ENCODE measurements at places on chromosomes 3 and 15. TPM values are rescaled to one million over a fixed set of nuclear protein-coding genes. Genes with fewer than 3 reads are reported as not detected.

DNA sequence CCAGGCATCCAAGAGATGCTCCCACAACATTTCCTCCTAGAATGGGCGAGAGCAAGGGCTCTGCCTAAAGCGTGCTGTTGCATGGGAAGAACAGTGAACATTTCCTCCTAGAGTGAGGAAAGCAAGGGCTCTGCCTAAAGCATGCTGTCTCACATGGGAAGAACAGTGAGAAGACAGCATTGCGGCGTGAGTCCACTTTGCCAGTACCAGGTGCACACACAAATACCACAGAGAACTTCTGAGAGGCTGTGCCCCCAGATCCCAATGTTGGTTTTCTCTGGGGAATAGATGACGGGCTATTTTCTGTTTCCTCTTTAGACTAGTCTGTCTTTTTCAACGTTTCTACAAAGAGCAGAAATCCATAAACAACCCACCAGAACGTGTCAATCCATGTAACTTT, 142.9 kb downstream of the LRRK1 start:
- no peak for DNase-seq

GRCh38 chr3:113249601-113250000, 38.2 kb downstream of the BOC start:
- no peak for DNase-seq

Gene TMCC1
- polyA plus RNA-seq: 22.1 TPM

GRCh38 chr3:56782215-56782614, 19.5 kb downstream of the ARHGEF3 start:
- DNase-seq: no peak

GRCh38 chr15:76565366-76565765, 228.8 kb downstream of the ISL2 start:
- no peak for DNase-seq

Gene UPK1B
- 0.99 TPM for polyA plus RNA-seq

Gene SNX22
- 3.1 TPM for polyA plus RNA-seq

Gene SSUH2
- polyA plus RNA-seq: 2.3 TPM

Gene UROC1
- 0.18 TPM for polyA plus RNA-seq

DNA sequence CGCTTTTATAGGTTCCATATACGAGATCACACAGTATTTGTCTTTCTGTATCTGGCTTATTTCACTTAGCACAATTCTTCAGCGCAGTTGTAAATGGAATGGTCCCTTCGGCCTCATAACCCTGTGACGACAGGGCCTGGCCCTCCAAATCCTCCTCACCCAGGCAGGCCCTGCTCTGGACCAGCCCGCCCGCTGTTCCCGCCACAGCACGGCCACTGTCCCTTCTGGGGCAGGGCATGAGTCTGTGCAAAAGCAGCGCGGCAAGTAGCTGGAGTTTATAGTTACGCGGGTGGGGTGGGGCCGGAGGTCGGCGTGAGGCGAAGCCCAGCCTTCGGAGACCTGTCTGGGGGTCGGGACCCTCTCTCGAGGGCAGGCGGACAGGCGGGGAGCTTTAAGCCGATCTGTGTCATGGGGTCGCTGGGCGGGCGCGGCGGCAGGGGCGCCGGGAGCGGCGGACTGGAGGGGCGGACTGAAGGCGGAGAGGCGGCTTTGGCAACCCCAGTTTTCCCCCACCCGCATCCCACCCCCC, 543 bp downstream of the ARPIN start:
- no peak for DNase-seq

Gene MYZAP
- 67.2 TPM for polyA plus RNA-seq

Gene TMEM266
- 2.9 TPM for polyA plus RNA-seq

- DNase-seq: no peak
Observed at GRCh38 chr15:98794748-98795147, 146.4 kb downstream of the IGF1R start.

Measured in right lung (tissue), 10 donors.